ENCODE measurements at places on chromosomes 16 and 17. TPM values are rescaled to one million over a fixed set of nuclear protein-coding genes. Genes with fewer than 3 reads are reported as not detected.

Gene PABPN1L
- not detected for total RNA-seq

Gene CES4A
- 19.4 TPM for total RNA-seq

Gene SLC6A4
- total RNA-seq: not detected

Gene PCGF2
- 52.3 TPM for total RNA-seq

Gene NR1D1
- 34.7 TPM for total RNA-seq

Gene SLC2A4
- 7.6 TPM for total RNA-seq

Gene BPTF
- 107 TPM for total RNA-seq

Gene GCGR
- 0.20 TPM for total RNA-seq

Gene MARVELD3
- total RNA-seq: 28.8 TPM

Data from mucosa of gallbladder (tissue), 1 donor.